ENCODE measurements at places on chromosomes 16 and 17.

DNA sequence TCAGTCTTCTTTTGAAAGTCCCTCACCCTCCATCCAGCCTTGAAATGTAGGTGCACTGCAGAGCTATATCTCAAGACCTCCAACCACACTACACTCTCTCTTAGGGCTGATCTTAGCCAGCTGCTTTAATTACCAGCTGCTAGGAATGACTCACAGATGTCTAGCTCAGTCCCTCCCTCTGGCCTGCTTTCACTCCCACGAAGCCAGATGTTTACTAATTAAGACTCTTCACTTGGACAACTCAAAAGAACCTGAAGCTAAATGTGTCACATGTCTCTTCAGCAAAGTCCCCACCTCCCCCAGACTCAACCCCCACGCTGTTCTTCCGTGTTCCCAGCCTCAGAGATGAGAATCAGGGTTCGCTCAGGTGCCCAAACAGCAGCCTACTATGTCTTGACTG is 2.6 kb downstream of the GTF3C1 start:
- no peak for DNase-seq

DNA sequence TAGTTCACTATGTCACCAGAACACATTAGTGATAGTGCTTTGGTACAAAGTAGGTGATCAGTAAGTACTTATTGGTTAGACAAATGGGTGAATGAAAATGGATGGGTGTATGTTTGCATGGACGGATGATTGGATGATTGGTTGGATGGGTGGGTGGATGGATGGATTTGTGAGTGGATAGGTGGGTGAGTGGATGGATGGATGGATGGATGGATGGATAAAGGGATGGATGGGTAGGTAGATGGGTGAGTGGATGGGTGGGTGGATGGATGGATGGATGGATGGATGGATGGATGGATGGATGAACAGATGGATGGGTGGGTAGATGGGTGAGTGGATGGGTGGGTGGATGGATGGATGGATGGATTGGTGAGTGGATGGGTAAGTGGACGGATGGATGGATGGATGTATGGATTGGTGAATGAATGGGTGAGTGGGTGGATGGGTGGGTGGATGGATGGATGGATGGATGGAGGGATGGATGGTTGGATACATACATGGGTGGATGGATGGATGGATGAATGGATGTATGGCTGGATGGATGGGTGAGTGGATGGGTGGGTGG is 225.3 kb upstream of the GSE1 start:
- DNase-seq = no peak

GRCh38 chr17:56675876-56676660 is 82.6 kb downstream of the NOG start:
- DNase-seq = no peak

- DNase-seq = no peak
Observed at GRCh38 chr16:17101646-17102045, 369.1 kb downstream of the XYLT1 start.

DNA sequence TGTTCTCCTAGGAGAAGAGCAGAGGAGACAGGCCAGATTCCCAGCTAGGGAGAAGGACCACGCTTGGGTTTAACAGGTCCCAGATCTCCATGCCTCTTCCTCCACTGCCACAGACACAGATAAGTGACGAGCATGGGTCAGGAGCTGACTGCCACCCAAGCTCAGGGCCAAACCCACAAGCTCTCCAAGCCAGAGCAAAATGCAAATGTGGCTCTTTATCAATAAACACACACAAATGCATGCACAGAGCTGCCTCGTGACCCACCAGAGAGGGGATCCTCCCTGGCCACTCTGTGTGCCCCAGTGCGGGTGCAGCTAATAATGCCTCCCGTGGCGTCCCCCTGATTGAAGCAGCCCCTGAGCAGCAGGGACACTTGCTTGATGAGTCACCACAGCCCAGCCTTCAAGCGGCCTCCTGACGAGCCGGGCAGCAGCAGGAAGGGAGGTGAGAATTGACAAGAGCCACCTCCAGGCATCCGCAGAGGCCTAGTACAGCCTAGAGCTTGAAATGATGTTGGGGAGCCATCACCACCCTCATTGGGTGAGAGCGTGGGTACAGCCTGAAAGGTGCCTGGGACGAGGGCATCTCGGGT is 143.9 kb downstream of the CCDC182 start:
- DNase-seq = no peak

DNA sequence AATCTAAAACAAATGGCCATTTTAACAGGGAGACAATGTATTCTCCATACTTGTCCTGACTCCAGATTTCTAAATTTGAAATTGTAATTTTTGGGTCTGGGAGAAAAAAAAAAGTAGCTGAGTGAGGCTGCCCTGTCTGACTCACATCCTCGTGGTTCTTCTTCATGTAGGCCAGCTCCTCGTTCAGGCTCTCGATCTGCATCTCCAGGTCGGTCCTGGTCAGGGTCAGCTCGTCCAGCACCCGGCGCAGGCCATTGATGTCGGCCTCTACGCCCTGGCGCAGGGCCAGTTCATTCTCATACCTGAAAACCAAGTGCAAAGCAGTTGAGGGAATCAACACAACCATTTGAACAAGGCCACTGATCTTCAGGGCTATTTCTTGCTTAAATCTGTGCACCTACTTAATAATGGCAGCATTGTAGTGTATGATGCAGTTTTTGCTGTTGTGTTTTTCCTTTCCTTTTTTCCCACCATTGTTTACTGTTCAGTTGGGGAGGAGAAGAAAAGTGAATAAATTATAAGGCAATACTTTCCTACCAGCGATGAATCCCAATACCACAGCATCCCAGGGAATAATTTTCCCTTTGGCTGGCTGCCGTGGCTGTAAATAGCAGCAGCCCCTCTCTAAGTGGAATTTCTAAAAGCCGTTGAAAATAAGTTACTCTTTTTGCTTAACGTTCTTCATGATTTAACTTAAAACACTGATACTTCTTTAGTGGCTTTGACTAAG is 2.2 kb downstream of the KRT12 start:
- no peak for DNase-seq

GRCh38 chr17:32993977-32994376 is 2.3 kb downstream of the SPACA3 start:
- no peak for DNase-seq

DNA sequence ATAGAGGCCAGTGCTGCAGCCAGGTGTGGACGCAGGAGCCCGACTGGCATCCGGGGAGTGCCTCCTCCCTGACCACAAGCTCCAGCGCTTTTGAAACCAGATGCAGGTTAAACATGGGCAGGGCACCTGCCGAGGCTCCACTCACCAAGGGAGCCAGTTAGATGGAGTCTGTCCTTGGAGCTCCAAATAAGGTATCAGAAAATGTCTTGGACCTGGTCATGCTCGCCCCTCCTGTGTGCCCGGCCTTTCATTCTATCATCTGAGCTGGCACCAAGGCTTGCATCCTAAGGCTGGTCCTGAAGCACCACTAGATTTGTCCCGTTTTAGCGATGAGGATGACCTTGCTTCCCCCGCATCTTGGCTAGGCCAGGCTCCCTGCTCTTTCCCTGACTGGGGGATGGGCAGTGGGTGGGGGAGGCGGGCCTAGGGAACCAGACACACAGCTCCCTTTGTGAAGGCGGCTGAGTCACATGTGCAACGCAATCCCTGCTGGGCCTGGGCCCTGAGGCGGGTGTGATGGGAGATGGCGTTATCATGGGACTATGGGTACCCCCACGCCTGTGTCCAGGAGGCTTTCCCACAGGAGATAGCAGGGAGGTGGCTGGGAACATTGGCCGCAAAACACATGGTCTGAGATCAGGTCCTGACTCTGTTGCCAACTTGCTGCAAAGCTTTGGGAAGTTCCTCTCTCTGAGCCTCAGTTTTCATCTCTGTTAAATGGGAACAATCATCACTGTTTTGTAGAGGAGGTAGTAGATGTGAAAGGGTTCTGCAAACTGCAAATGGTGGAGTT is 5.0 kb upstream of the ADGRG1 start:
- no peak for DNase-seq

DNA sequence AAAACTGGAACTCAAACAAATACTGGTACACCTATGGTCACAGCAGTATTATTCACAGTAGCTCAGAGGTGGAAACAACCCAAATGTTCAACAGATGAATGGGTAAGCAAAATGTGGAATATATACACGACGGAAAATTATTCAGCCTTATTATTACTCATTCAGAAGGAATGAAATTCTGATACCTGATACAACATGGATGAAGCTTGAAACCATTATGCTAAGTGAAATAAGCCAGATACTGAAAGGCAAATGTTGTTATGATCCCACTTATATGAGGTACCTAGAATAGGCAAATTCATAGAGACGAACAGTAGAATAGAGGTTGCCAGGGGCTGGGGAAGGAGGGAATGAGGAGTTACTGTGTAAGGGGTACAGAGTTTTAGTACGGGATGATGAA is 27.1 kb upstream of the MYLK3 start:
- no peak for DNase-seq
